ENCODE measurements at places on chromosomes 3 and 15.

- no peak for DNase-seq
Observed at GRCh38 chr3:83453056-83453455, 1505.7 kb upstream of the CADM2 start.

- no peak for DNase-seq
Observed at GRCh38 chr3:168493412-168494205, 397.9 kb upstream of the GOLIM4 start.

DNA sequence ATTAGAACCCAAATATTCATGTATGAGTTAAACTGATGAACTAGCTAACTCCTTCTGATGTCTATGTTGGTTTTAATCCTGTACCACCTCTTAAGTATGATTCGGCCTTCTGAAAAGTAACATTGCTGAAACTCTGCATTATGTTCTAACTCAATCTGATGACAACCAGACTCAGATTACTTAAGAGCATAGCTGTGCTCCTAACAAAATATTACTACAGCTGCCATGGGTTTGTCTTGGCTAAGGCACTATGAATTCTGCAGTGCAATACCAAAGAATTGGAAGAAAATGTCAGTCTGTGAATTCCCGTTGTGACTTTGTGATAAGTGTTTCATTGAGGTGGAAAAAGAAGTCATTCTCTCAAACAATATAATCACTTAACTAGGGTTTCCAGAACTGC lies 224.4 kb downstream of the ZMAT3 start:
- no peak for DNase-seq

GRCh38 chr15:39542385-39543065 lies 38.4 kb upstream of the THBS1 start:
- DNase-seq = no peak

GRCh38 chr3:64748244-64748904 lies 60.6 kb upstream of the ADAMTS9 start:
- no peak for DNase-seq

DNA sequence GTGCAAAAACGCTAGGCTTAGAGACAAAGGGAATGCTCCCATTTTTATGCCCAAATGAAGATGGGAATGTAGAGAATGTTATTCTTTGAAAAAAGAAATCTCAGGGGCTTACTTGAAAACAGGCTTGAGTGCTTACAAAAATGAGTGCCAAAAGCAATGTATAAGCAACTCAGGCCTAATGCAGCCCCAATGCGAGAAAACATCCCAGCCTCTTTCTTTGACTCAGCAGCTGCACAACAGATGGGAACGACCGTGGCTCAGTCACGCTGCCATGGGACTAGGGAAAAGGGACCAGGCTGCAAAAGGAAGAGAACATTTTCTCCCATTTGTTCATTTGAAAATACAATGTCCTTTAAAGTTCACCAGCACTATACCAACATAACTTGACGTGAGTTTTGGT lies 246.4 kb upstream of the LRIG1 start:
- no peak for DNase-seq

DNA sequence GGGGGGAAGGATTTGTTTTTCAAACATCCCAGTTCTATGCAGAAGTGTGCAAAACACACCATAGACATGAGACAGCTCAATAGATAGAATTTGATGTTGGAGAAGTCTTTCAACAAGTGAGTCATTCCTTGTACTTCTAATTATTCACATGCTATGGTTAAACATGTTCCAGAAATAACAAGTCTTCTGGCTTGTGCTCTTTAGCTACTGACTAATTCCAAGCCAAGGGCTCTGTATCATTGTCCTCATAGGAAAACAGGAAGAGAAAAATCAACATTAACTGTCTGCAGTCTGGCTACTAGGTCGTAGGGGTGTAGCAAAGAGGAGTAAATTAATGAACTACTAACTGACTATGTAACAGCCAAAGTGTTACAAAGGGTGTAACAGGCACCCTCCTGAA lies 25.8 kb downstream of the LDHAL6B start:
- DNase-seq = no peak

DNA sequence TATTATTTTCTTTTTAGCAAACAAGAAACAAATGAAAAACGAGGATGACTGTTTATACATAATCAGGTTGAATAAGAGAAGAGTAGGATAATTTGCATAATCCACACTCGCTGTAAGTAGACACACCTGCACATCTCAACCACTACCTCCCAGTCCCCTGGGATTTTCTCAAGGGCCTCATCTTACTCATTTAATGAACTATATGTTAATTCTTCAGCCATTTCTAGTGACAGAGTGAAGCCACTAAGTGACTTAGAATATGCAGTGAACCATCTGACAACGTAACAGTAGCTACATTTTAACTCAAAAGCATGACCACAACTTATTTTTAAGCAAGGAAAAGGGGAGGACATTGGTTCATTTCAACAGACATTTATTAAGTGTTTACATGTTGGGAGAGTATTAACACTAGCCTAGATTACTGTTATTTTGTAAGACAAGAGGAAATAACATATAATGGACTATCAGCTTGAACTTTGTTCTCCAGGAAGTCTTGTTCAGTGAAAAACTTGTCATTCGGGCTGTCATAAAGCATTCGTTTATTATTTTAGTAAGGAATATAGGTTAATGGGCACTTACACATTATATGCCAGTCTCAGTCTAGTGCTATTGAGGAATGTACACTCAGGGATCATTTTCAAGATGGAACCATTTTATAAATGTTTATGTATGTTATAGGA lies 173.0 kb upstream of the ROBO2 start:
- no peak for DNase-seq

- no peak for DNase-seq
Observed at GRCh38 chr3:81913886-81914663, 152.6 kb upstream of the GBE1 start.

- DNase-seq = no peak
Observed at GRCh38 chr3:158337110-158337509, 227.2 kb downstream of the RSRC1 start.

DNA sequence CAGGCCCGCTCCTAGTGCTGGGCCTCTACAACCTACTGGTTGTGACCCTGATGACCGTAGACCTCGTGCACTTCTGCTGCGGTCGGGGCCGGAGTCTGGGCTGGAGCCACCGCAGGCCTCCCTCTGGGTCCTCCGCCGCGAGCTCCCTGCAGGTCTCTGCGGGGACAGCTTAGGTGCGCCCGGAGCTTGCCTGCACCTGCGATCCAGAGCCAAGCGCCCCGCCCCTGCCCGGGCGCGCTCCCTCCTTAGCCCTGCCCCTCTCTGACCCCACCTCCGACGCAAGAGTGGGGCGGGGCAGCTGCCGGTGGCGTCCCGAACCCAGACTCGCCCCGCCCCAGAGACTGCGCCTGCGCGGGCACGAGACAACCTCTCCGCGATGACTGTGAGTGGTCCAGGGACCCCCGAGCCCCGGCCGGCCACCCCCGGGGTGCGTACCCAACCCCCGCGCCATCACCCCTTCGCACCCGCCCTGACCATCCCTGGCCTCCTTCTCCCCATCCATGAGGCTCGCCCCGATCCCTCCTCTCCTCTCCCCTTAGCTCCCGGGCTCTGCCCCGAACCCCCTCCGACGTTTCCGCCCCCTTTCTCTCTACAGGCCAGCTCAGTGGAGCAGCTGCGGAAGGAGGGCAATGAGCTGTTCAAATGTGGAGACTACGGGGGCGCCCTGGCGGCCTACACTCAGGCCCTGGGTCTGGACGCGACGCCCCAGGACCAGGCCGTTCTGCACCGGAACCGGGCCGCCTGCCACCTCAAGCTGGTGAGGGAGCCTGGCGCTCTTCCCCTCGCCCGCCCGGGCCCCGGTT lies at the start of gene UNC45A:
UNC45A (plus strand) TSS at position 337 of the 803 bp plus-strand sequence; CDS start at position 377, 40 bp downstream.
- DNase-seq = peak; percentile 92

- DNase-seq = no peak
Observed at GRCh38 chr3:13135811-13136321, 62.6 kb upstream of the IQSEC1 start.

DNA sequence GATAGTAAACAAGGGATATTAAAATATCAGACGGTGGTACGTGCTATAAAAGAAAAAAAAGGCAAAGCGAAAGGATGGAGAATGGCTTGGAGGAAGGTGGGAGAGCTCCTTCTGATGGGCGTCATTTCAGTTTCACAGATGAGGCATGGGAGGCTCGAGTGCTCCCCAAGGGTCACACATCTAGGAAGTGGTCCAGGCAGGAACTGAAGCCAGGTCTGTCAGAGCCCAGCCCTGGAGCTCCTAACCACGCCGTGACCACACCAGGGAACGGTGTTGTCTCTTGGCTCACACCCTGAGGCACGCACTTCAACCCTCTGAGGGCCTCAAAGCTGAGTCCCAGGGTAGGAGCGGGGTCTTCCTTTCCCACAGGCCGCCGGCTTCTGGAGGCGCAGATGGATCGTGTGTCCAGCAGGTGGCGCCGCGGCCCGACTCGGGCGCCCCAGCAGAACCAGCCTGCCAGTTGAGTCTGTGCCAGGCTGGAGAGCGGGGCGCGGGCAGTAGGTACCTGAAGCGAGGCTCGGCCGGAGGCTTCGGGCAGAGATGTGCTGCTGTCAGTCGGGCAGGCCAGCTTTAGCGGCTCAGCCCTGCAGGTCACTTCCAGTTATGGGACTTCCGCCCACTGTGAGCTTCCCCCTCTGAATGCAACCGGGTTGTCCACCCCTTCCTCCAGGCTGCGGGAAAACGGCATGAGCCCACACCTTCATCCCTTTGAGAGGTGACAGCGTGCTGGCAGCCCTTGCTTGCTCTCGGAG lies 68.1 kb downstream of the SLC6A1 start:
- DNase-seq = peak; percentile 17
